Fibroblast of lung (primary cell): ENCODE measurements at places on chromosomes 11 and 22. TPM values are rescaled to one million over a fixed set of nuclear protein-coding genes. Genes with fewer than 3 reads are reported as not detected.
A peak's percentile ranks its signal among the peaks of the same experiment; 100 is the strongest.

GRCh38 chr11:33689085-33689484 is 11.5 kb downstream of the C11orf91 start:
- peak; percentile 45 for DNase-seq
- H3K4me3 ChIP-seq, result no peak overlapping the region
- peaks cover 34% of the 10 kb centered on the region for H3K4me1 ChIP-seq
- H3K36me3 ChIP-seq, result no peaks in the 10 kb centered on the region
- peak overlapping the region; percentile 95 for H3K27ac ChIP-seq

DNA sequence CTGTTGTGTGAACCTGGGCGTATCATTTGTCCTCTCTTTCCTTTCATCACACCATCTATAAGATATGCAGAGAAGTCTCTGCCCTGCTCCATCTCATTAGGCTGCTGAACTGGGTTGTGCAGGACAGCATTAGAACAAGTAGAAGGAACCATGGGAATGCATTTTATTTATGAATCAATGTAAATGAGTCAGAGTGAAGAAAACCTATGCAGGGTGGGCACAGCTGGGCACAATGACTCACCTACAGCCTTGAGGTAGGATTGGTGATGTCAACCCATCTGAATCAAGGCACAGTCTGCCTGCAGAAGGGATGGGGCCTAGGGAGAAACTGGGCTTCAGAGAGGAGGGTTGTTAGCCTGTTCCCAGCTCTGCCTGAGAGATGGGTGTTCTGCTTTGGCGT is 123.4 kb downstream of the CSNK2A3 start:
- no peaks in the 10 kb centered on the region for H3K36me3 ChIP-seq
- H3K27me3 ChIP-seq, result no peaks in the 10 kb centered on the region
- DNase-seq, result no peak

GRCh38 chr11:73197348-73197747 is 20.7 kb upstream of the P2RY2 start:
- H3K4me3 ChIP-seq, result no peak overlapping the region
- peaks cover 12% of the 10 kb centered on the region for H3K27me3 ChIP-seq
- no peaks in the 10 kb centered on the region for H3K36me3 ChIP-seq
- no peak overlapping the region for H3K27ac ChIP-seq

DNA sequence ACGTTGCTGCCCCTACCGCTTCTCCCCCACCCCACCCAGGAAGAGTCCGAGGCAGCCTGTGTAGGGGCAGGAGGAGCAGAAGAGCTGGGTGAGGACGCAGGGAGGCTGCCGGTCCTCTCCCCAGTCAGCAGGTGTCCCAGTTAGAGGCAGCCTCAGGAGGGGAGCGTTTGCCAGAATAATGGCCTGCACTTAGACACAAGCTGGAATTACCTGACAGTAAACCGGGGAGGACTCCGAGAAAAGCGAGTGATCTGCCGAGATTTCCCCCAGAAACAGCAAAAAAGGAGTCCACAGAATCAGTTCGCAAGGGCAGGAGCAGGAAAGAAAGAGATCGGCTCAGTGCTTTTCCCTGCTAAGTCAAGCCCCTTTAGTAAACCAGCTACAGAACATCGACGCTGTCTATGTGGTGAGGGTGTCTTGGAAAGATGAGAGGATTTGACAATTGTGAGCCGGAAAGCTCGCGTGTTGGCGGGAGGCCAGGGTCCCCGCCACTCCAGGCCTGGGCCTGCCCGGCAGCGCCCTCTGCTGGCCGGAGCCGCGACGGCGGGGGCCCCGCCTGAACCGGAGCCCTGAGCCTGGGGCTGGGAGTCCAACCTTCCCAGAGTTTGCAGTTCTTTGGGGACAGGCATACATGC is 17.7 kb upstream of the THRSP start:
- H3K4me1 ChIP-seq, result peaks cover 5% of the 10 kb centered on the region
- H3K36me3 ChIP-seq, result no peaks in the 10 kb centered on the region
- peak overlapping the region; percentile 15 for H3K27ac ChIP-seq
- no peaks in the 10 kb centered on the region for H3K27me3 ChIP-seq

GRCh38 chr11:112513417-112513816 is 252.8 kb upstream of the PLET1 start:
- no peaks in the 10 kb centered on the region for H3K4me1 ChIP-seq
- no peaks in the 10 kb centered on the region for H3K27me3 ChIP-seq
- no peaks in the 10 kb centered on the region for H3K36me3 ChIP-seq
- no peak for DNase-seq
- no peak overlapping the region for H3K4me3 ChIP-seq

DNA sequence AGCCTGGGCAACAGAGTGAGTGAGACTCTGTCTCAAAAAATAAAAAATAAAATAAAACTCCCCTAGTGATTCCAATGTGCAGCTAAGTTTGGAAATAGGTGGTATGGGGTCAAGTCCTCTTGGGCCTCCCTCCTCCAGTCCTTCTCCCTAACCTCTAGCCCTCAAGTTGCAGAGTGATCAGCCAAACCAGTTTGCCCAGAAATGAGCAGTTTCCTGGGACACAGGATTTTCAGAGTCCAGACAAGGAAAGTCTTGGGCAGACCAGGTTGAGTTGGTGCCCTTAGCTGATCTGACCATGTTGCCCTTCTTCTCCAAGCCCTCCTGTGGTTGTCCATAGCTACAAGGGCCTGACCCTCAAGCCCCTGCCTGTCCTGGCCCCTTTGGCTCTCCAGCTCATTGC is 7.9 kb downstream of the TCN2 start:
- no peak for DNase-seq
- H3K4me1 ChIP-seq, result peaks cover 2% of the 10 kb centered on the region
- no peak overlapping the region for H3K27ac ChIP-seq
- no peaks in the 10 kb centered on the region for H3K27me3 ChIP-seq

- no peak overlapping the region for H3K4me3 ChIP-seq
- H3K27me3 ChIP-seq, result peaks cover 2% of the 10 kb centered on the region
- no peaks in the 10 kb centered on the region for H3K36me3 ChIP-seq
- DNase-seq, result peak; percentile 21
Measured at GRCh38 chr11:27847496-27847895, 147.2 kb upstream of the BDNF start.

DNA sequence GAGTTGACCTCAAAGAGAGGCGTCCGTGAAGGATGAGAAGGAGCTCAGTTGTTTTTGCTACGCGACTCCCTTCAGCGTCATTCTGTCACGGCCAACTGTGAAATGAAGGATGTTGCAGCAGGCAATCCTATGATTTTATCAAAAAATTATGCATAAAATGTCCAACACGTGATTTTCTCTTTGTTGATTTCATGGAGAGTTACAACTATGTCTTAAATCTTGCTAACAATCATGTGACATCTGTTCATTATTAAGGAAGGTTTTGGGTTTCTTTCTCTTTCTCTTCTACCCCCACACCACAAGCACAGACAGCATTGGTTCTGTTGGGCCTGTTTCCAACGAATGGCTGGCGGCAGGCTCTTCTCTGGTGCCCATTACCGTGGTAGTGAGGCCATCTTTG is 3.7 kb downstream of the KRTAP5-4 start:
- DNase-seq, result no peak
- H3K4me3 ChIP-seq, result no peak overlapping the region
- no peaks in the 10 kb centered on the region for H3K36me3 ChIP-seq
- H3K4me1 ChIP-seq, result no peaks in the 10 kb centered on the region

GRCh38 chr11:123216249-123216648 is 21.2 kb upstream of the CLMP start:
- H3K27me3 ChIP-seq, result no peaks in the 10 kb centered on the region
- no peaks in the 10 kb centered on the region for H3K36me3 ChIP-seq
- no peak for DNase-seq
- no peak overlapping the region for H3K4me3 ChIP-seq
- H3K4me1 ChIP-seq, result peaks cover 13% of the 10 kb centered on the region

GRCh38 chr22:25763239-25763777 is 21.3 kb downstream of the MYO18B start:
- DNase-seq, result no peak
- no peak overlapping the region for H3K4me3 ChIP-seq
- H3K4me1 ChIP-seq, result peaks cover 10% of the 10 kb centered on the region
- H3K27me3 ChIP-seq, result no peaks in the 10 kb centered on the region

DNA sequence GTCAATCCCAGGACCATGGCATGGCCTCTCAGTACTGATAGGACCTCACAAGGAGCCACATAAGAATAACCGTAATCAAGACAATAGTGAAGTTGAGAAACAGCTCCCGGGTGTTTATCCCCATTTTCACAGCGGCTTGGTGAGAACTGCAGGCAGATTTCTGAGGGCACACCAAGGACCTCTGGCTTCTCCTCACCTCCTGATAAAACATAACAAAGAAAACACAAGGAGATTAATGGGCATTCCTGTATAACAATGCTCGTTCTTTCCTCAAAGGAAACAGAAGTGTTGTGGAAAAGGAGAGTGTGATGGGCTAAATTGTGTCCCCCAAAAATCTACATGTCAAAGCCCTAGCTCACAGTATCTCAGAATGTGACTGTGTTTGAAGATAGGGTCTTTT is 4.0 kb downstream of the SLN start:
- H3K36me3 ChIP-seq, result no peaks in the 10 kb centered on the region
- no peak for DNase-seq
- H3K4me3 ChIP-seq, result no peak overlapping the region
- no peak overlapping the region for H3K27ac ChIP-seq
- H3K27me3 ChIP-seq, result no peaks in the 10 kb centered on the region

DNA sequence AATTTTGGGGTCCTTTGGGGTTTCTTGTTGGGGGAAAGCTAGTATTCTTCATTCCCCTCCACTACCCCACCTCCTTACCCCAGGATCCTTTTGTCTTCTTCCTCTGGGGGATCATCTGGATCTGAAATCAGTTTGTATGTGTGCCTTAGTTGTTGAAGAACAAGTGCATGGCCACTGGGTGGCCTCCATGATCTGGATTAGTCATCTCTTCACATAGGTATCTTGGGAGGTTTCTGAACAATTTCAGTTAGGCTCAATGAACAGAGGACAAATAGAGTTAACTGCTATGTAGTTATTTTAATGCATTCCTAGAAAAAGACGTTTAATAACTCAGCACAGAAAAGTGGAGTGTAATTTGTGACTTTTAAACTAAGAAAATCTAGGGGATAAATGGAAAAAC is 7.1 kb upstream of the VWA5A start:
- no peaks in the 10 kb centered on the region for H3K27me3 ChIP-seq
- no peaks in the 10 kb centered on the region for H3K4me1 ChIP-seq
- DNase-seq, result peak; percentile 28
- no peak overlapping the region for H3K27ac ChIP-seq
- no peaks in the 10 kb centered on the region for H3K36me3 ChIP-seq

DNA sequence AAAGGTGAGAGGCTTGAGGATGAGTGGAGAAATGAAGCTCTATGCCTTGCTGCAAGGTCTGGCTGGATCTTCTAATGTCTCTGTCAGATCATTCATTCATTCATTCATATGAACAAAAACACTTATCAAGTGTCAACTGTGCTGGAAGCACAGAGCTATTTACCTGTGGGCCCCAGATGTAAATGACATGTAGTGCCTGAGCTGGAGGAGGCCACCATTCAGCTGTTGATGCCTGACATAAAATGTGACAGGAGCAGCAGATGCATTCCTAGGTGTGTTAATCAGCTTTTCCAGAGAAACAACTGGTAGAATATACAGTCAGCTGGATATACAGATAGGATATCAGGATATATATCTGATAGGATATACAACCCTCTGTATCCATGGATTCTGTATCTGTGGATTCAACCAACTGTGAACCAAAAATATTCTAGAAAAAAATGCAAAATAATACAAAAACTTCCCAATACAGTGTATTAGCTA is 44.5 kb downstream of the TSPAN18 start:
- H3K36me3 ChIP-seq, result no peaks in the 10 kb centered on the region
- peaks cover 12% of the 10 kb centered on the region for H3K27me3 ChIP-seq

- no peaks in the 10 kb centered on the region for H3K36me3 ChIP-seq
- peaks cover 2% of the 10 kb centered on the region for H3K4me1 ChIP-seq
- H3K4me3 ChIP-seq, result no peak overlapping the region
- H3K27me3 ChIP-seq, result peaks cover 6% of the 10 kb centered on the region
Measured at GRCh38 chr22:41925783-41926460, 684 bp downstream of the TNFRSF13C start.

DNA sequence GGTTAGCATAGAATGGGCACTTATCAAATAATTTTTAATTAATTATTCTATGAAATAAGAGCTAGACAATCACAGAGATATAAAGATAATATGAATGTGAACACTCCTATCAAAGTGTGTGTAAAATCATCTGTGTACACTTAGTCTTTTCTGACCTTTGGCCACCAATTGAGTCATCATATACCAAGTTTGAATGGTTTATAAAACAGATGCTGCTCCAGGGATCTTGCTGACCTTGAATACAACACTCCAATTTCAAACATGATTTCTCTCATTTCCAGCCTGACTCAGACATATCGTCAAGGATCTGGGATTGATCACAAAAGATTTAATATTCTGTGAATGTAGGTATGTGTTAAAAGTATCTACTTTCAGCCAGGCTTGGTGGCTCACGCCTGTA is 2.9 kb upstream of the OR51V1 start:
- H3K27ac ChIP-seq, result no peak overlapping the region
- H3K27me3 ChIP-seq, result no peaks in the 10 kb centered on the region

GRCh38 chr22:46007848-46008261 is 30.9 kb upstream of the WNT7B start:
- no peaks in the 10 kb centered on the region for H3K27me3 ChIP-seq
- no peaks in the 10 kb centered on the region for H3K36me3 ChIP-seq
- peak overlapping the region; percentile 96 for H3K27ac ChIP-seq
- DNase-seq, result peak; percentile 90

DNA sequence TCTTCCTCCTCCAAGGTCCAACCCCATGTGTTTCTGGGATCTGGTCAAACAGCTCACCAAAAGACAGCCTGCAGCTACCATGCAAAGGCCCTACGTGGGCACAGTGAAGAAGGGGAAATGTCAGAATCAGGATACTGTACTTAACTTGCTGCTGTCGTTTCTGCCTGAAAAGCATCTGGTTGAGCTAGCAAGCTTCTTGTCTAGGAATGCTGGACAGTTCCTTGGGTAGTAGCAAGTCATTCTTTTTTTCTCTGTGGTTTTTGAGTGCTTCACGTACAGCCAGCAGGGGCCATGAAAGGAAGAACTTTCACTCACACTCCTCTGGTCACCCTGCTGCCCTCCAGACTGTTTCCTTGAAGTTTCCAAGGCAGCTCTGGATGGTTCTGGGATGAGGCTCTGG is 24.7 kb downstream of the RCOR2 start:
- no peak overlapping the region for H3K4me3 ChIP-seq
- H3K27ac ChIP-seq, result no peak overlapping the region
- H3K36me3 ChIP-seq, result peaks cover 5% of the 10 kb centered on the region
- peaks cover 5% of the 10 kb centered on the region for H3K4me1 ChIP-seq
- DNase-seq, result peak; percentile 52

DNA sequence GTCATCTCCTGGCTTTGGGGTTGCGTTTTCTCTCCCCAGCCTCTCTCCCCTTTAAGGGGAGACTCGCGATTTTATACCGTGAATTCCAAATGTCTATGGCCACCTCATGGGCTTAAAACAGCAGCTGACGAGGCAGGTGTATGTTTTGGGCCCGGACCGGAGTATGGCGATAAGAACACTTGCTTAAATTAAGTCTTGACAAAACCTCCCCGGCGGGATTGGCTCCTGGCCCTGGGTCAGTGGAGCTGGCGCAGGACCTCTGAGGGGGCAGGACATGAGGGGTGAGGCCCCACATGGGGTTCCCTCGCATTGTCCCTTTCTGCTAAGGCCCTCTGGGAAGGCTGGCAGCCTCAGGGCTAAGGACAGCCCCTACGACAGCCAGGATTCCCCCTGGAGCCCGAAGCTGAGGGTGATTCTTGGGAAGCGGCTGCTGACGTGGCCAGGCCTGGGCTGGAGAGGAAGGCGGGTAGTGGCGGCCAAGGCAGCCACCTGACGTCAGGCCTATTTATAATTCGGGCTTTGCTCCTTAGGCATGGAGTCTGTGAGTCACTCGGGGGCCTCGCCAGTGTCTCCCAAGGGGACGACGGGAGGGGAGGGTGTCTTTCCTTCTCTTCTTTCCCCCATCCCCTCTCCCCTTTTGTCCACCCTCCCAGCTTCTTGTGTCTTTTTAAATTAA is 12.7 kb downstream of the MYO18B start:
- H3K36me3 ChIP-seq, result no peaks in the 10 kb centered on the region
- H3K27me3 ChIP-seq, result no peaks in the 10 kb centered on the region
- peaks cover 8% of the 10 kb centered on the region for H3K4me1 ChIP-seq
- peak overlapping the region; percentile 89 for H3K27ac ChIP-seq

FOSL1 gene
- 7.4 and 8.8 TPM in 2 replicates for total RNA-seq

TCIRG1 gene
- 42.1 and 46.2 TPM in 2 replicates for total RNA-seq

ETS1 gene
- total RNA-seq, result 48.8 and 51.7 TPM in 2 replicates

C11orf52 gene
- 0.51 and 0.99 TPM in 2 replicates for total RNA-seq

OR5B12 gene
- not detected in 2 replicates for total RNA-seq
